ENCODE measurements at places on chromosomes 3 and 15. TPM values are rescaled to one million over a fixed set of nuclear protein-coding genes. Genes with fewer than 3 reads are reported as not detected.

DNA sequence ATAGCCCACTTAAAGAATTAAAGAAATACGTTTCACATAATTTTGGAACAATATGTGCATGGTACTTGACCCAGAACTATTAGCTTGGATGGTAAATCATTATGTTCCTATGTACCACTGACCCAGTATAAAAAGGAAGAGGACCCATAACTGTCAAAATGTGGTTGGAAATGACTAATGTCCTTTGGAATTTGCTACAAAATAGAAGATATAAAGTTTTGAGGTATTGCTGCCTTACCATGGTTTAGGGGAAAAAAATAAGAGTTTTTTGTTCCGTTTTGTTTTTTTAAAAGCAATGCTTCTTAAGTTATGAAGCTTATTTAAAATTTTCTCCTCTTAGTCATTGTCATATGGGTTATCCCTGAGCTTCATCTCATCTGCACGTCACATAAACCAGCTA lies 15.8 kb upstream of the TFDP2 start:
- no peaks in the 10 kb centered on the region for H3K4me1 ChIP-seq
- no peaks in the 10 kb centered on the region for H3K27me3 ChIP-seq
- no peak overlapping the region for H3K4me3 ChIP-seq
- H3K27ac ChIP-seq, result no peak overlapping the region
- DNase-seq, result no peak

GRCh38 chr3:143095813-143096212 lies 23.8 kb upstream of the CHST2 start:
- H3K4me3 ChIP-seq, result no peak overlapping the region
- DNase-seq, result no peak
- no peaks in the 10 kb centered on the region for H3K4me1 ChIP-seq
- peaks cover 19% of the 10 kb centered on the region for H3K27me3 ChIP-seq
- H3K36me3 ChIP-seq, result no peaks in the 10 kb centered on the region

DNA sequence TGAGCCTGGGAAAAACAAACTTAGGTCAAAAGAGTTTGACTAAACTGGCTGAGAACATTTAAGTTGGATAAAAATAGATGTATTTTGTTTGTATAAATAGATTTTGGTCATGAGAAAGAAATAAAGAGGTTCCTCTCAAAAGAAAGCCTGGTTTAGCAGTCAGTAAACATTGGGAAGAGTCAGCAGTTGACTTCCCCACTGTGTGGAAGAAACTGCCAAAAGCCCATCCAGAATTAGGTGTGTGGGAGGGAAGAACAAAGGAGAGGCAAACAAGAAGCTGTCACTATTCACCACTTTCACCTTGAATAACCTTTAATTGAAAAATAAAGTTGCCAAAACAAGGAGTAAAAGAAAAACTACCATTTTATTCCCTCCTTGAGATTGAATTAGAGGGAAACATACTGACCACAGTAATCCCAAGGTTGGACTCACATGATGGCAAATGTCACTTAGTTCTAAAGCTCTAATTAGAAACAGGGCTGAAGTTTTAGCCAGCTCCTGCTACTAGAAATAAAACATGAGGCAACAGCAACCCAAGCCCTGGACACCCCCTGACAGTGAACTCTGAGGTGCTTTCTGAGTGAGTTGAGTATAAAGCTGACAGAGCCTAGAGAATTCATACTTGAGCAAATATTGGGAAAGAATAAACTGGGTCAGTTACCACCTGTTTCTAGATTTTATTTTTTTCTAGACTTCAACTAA lies 139.3 kb downstream of the SERPINI1 start:
- no peaks in the 10 kb centered on the region for H3K36me3 ChIP-seq
- no peak for DNase-seq
- H3K4me3 ChIP-seq, result no peak overlapping the region
- H3K4me1 ChIP-seq, result peaks cover 10% of the 10 kb centered on the region
- H3K27ac ChIP-seq, result no peak overlapping the region

DNA sequence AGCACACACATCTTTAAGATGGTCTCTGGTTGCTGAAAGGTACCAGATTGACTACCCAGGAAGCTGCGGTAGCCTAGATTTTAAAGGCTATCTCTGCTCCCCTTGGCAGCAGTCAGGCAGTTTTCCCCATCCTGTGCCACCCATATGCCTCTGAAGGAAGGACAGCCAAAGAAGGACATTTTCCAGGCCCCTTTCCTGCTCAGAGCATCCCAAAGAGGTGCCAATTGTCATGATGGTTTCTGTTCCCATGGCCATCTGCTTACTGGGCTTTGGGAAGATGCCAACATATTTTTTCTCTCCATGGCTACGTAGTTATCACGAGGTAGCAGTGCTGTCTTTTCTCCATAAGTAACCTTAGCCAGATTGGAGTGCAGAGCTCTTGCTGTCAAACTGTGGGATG lies 39.7 kb downstream of the UNC13C start:
- no peaks in the 10 kb centered on the region for H3K4me1 ChIP-seq
- H3K27me3 ChIP-seq, result no peaks in the 10 kb centered on the region
- H3K4me3 ChIP-seq, result no peak overlapping the region
- no peak overlapping the region for H3K27ac ChIP-seq

Gene MINAR1
- 1.3 TPM for total RNA-seq

DNA sequence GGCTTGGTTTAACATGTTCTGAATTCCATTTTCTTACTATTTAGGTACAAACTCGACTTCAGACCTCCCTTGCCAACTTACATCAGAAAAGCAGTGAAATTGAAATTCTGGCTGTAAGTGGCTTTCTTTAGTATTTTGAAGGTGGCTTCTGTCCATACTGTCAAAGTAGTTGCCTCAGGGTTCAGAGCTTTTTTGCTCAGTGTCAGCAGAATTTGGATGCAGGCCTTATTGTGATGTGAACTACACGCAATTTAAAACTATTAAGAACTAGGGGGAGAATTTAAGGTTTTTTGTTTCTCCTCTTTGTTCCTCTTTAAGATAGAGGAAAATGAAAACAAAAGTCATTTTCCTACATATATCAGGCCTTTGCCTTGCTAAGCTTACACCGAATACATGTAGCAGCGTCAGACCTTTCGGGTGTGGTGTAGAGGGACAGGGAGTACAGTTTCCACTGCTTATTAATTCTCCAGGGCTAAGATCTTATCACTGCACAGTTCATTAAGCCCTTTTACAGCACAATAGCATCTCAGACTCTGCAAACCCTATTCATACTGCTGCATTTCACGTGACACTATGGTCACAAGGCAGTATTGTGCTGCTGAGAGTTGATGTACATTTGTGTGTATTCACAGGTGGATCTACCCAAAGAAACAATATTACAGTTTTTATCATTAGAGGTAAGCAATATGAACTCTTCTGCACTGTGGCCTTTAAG lies 6.7 kb downstream of the SRP14 start:
- no peak overlapping the region for H3K27ac ChIP-seq
- H3K4me3 ChIP-seq, result no peak overlapping the region
- H3K4me1 ChIP-seq, result no peaks in the 10 kb centered on the region
- no peaks in the 10 kb centered on the region for H3K27me3 ChIP-seq

Gene CGNL1
- total RNA-seq, result 0.13 TPM

GRCh38 chr3:11624161-11624560 lies 19.6 kb downstream of the VGLL4 start:
- no peaks in the 10 kb centered on the region for H3K27me3 ChIP-seq
- peaks cover 4% of the 10 kb centered on the region for H3K4me1 ChIP-seq
- no peak overlapping the region for H3K4me3 ChIP-seq
- no peak overlapping the region for H3K27ac ChIP-seq

DNA sequence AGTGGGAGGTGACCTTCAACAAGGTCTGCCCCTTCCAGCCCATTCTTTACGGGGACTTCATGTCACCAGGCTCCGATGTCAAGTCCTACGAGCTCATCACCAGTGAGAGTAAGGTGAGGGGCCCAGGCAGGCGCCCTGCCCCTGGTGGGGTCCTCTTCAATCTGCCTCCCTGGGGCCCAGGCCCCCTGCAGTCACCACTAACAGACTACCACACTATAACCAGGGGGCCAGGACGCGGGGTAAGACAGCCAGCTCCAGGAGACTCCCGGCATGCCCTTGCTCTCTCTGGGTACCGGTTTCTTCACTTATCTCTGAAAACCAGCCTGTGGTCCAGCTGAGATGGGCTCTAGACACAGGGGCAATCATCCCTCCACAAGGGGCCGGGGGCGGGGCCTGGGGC lies 63.9 kb downstream of the DNAH1 start:
- no peaks in the 10 kb centered on the region for H3K4me1 ChIP-seq
- no peaks in the 10 kb centered on the region for H3K27me3 ChIP-seq
- no peak for DNase-seq
- H3K36me3 ChIP-seq, result no peaks in the 10 kb centered on the region

- H3K4me1 ChIP-seq, result peaks cover 8% of the 10 kb centered on the region
- no peak for DNase-seq
- H3K36me3 ChIP-seq, result no peaks in the 10 kb centered on the region
- no peak overlapping the region for H3K4me3 ChIP-seq
- H3K27me3 ChIP-seq, result no peaks in the 10 kb centered on the region
- no peak overlapping the region for H3K27ac ChIP-seq
These were observed 108.8 kb upstream of the RAD18 start for GRCh38 chr3:9071936-9072666.

DNA sequence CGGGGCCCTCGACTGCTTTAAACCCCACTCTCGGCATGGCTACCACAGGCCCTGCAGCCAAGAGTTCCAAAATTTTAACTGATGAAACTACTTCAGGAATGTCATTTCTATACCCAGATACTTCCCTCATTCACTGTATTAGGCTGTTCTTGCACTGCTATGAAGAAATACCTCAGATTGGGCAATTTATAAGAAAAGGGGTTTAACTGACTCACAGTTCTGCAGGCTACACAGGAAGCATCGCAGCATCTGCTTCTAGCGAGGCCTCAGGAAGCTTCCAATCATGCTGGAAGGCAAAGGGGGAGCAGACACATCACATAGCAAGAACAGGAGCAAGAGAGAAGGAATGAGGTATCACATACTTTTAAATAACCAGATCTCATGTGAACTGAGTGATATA lies 21.6 kb upstream of the ALCAM start:
- H3K27me3 ChIP-seq, result no peaks in the 10 kb centered on the region
- no peak for DNase-seq
- H3K4me3 ChIP-seq, result no peak overlapping the region
- H3K27ac ChIP-seq, result no peak overlapping the region

GRCh38 chr3:107313711-107314110 lies 63.5 kb upstream of the CCDC54 start:
- no peak overlapping the region for H3K27ac ChIP-seq
- H3K4me1 ChIP-seq, result no peaks in the 10 kb centered on the region
- DNase-seq, result no peak
- no peaks in the 10 kb centered on the region for H3K36me3 ChIP-seq
- H3K4me3 ChIP-seq, result no peak overlapping the region

Gene RFX7
- 5.8 TPM for total RNA-seq

DNA sequence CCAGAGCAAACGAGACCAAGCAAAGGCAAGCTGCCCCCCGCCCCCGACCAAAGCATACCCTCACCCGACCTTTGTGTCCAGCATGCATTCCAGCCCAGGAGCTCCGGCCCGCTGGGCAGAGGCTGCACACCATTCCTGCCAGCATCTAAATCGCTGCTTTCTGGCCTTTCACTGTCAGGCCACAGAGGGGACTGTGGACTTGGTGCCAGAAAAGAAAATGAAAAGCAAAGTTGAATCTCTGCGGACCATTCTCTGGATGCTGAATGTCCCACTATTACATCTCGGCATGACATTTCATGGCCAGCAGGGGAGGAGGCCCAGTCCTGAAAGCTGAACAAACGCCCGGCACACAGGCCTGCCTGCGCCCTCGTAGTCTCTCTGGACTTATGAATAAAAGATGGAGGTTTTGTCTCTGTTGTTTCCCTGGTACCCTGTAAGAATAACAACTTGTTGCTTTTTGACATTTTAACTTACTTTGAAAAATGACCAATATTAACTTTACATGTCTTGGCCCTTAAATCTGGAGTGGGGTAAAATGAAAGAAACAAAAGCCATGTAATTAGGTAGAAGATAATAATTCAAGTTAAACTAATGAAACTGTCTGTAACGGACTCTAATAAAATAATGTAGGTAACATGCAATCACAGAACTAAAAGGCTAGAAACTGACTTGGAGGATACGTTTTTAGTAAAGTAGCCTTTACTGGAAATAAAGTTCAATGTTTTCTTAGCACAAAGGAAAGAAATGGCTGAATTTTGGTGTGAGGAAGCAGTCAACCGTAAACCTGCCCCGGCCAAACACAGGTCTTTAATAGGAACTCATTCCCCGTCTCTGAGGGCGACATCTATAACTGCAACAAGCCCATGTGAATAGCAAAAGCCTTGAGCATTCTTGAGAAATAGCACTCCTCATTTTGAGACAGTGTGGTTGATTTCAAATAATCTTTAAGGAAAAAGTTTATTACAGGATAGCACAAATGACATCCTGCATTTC lies 12.7 kb downstream of the IL17RD start:
- peaks cover 4% of the 10 kb centered on the region for H3K4me1 ChIP-seq
- H3K4me3 ChIP-seq, result no peak overlapping the region
- no peaks in the 10 kb centered on the region for H3K36me3 ChIP-seq
- no peak overlapping the region for H3K27ac ChIP-seq

Gene DPPA2
- total RNA-seq, result not detected

DNA sequence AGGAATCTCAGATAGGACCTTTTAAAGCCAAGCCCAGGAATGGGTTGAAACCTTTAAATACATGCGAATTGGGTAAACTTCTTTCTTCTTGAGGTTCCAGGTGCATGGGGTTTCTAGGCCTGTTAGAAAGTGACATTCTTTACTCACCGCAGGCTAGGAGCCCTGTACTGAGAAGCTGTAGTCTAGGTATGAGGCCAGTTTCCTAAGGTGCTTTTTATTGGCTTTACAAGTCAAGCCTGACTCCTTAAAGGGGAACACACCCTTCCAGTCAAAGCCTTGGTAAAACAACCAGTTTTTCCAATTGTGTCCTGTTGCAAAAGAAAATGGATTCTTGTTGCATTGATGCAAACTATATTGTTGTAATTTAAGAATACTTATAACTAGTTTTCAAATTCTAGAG lies 76.1 kb upstream of the ATP11B start:
- H3K27me3 ChIP-seq, result no peaks in the 10 kb centered on the region
- no peak overlapping the region for H3K4me3 ChIP-seq
- H3K36me3 ChIP-seq, result no peaks in the 10 kb centered on the region
- no peak overlapping the region for H3K27ac ChIP-seq
- no peaks in the 10 kb centered on the region for H3K4me1 ChIP-seq

DNA sequence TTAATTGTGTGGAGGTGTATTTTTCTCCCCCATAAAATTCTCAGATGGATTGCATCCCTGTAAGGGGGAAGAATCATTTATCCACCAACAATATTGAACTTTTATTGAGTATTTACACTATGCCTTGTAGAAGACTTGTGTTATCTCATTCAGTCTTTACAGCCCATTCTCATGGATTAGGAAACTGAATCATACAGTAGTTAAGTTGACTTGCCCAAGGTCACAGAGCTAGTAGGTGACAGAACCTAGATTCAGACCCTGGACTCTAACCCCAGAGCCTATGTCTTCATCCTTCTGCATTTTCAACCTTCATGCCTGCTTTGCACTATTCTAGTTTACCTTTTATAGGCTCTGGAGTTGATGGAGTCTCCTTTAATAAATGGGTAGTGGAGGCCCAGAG lies 226.8 kb downstream of the LPP start:
- DNase-seq, result no peak
- H3K36me3 ChIP-seq, result no peaks in the 10 kb centered on the region
- no peak overlapping the region for H3K27ac ChIP-seq
- H3K4me3 ChIP-seq, result no peak overlapping the region

GRCh38 chr3:16482194-16482769 lies 31.2 kb downstream of the RFTN1 start:
- H3K27me3 ChIP-seq, result no peaks in the 10 kb centered on the region
- DNase-seq, result no peak
- peaks cover 82% of the 10 kb centered on the region for H3K4me1 ChIP-seq
- H3K27ac ChIP-seq, result no peak overlapping the region

GRCh38 chr15:95912280-95912625 lies 418.2 kb upstream of the NR2F2 start:
- no peak overlapping the region for H3K4me3 ChIP-seq
- H3K4me1 ChIP-seq, result no peaks in the 10 kb centered on the region
- no peak overlapping the region for H3K27ac ChIP-seq
- H3K27me3 ChIP-seq, result no peaks in the 10 kb centered on the region
- DNase-seq, result no peak

All from GM23248 (cell line).